ENCODE measurements at places on chromosomes 1 and 21.

DNA sequence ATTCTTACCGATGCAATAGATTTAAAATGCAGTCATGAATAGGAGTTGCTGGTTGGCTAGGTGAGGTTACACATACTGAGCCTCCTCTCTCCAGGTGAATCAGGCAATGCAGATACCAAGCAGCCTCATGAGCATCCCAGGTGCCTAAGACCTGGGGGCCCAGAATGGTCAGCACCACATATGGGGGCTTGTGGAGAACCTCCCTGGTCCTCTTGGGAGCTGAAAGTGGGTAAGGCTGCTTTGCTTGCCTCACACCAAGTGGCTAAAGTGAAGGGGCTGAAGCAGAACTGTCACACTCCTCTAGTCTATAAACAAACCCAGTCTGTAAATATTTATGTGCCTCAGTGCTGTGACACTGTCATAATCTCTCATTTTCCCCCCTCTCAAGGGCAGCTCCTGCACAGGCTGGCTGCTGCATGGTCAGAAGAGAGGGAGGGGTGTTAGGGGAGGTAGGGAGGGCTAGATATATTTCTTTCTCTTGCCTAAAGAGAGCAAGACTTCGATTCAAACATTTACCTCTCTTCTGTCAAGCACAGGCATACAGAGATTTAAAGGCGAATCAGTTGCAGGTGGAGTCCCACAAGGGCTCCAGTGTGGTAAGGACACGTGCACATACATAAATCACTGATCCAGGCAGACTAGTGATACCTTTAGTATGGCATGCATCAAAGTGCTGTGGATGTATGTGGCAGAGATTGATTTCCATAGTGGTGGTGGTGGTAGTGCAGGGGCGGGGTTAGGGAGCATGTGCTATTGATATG, 157.9 kb upstream of the TNR start:
- DNase-seq = no peak

DNA sequence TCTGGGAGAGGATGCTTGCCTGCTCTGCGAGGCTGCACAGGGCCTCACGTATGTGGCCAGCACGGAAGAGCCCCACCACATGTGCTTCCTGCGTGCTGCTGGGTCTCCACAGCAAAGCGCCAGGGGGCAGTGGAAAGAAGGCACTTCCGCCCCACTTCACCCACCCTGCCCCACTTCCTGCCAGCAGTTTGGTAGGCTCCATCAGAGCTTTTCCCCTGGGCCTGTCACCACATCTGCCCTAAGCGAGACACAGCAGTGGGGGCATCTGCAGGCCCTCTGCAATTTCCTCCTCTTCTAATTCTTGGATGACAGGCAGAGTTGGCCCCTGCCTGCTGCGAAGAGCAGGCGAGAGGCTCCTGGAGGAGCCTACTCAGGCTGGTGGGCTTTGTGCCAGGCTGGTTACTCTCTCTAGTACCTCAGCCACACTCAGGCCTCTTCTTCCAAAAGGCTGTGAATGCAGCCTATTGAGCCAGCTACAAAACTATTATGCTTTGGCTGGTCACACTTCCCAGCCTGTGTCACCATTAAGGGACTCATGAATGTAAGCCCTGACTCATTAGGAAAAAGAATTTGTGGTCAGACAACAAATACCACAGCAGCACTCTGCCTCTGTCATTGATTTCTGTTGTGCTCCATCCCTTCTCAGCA, 25.0 kb downstream of the CD244 start:
- DNase-seq = peak; percentile 73

DNA sequence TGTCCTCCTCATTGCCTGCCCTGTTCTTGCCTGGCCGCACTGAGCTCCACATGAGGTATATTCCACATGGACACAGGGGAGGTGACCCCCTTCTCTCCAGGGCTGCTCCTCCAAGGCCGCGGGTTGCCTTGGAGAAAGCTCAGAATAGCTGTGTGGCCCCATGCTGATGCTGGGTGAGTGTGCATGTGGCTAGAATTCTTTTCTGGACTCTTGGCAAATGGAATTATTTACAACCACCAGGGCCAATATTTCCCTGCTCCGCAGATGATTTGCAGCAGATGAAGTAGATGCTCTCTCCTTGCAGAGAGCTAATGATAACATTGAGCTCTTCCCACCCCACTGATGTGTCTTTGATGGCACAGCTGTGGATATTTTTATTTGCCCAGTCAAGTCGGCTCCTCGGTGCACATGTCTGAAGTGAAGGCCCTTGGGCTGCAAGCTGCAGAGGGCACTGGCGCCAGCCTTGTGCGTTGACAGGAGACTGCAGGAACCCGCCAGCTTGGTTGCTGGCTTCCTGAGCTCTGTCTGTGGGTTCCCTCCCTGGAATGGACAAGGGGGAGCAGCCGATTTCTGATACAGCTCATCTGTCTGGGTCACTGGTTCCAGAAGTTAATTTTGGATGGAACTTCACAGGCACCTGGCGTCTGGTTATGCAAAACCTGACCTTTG, 404.7 kb upstream of the VAMP3 start:
- no peak for DNase-seq

GRCh38 chr1:2400576-2400909, 8.9 kb downstream of the RER1 start:
- DNase-seq = no peak

GRCh38 chr1:70353601-70354331, 756 bp downstream of the ANKRD13C start:
- no peak for DNase-seq

- no peak for DNase-seq
These were observed 26.4 kb downstream of the PIK3C2B start for GRCh38 chr1:204468206-204468605.

DNA sequence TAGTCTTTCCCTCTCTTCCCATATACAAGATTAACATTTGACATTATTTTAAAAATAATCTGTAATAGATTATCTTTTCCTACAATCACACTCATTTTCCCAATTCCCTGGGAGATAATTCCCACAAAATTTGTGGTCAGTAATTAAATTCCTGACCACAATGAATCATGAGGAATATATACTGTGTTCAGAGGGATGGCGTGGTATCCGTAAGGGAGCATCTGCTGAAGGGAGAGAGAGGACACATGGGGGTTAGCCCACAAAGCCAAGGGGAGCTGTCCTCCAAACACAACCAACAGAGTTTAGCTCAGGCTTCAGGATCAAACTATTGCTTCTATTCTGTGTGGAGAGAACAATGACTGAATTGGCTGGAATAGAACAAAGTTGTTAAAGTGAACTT, 57.1 kb upstream of the PPP2R5A start:
- no peak for DNase-seq

DNA sequence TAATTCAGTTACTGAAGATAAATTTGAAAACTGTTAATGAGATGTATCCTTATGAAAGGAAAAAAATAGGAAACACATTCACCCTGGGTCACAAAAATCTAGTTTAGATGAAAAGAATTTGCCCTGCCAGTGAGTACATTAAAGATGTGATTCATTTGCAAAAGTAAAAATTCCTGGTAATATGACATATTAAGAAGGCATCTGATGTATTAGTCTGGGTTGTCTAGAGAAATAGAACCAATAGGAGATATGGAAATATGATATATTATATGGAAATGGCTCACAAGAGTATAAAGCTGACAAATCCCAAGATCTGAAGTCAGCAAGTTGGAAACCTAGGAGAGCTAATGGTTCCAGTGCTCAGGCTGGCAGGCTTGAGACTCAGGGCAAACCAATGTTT, 153.8 kb downstream of the MRPL39 start:
- no peak for DNase-seq

DNA sequence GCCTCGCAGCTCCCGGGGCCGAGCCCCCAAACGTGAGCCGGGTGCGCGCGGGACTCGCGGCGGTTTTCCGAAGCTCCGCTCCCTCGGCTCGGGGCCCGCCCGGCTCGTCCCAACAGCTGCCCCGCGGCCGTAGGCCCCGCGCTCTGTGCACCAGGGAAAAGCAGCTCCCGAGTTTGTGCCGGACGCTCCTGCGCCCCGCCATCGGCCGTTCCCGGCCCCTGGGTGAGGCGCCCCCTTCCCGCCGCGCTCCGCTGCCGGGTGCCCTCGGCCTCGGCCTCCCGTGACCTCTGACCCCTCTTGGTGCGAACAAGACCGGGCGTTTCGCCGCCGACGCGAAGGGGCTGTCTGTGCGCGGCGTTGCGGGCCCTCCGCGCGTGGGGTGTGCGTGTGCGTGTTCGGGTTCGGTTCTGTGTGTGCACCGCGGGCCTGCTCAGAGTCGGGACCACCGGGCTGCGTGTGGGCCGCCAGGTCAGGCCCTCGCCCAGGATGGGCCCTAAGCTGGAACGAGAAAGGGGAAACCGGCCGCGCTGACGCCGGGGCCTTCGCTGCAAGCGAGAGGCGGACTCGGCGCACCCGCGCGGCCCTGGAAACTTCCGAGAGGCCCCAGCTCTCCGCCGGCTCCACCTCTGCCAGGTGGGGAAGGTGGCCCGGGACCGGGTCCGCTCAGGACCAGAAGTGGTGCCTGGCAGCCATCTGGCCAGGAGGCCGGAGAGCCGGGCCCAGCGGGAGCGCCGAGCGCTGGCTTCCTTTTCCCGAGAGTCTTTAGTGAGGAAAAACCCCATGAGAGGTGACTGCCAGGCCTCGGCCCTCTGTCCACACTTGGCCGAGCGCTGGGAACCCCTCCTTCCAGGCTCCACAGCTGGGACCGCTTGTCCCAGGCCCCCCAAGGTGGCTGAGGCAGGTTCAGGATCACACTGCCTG, 1.9 kb downstream of the PRDM16 start:
- DNase-seq = no peak

DNA sequence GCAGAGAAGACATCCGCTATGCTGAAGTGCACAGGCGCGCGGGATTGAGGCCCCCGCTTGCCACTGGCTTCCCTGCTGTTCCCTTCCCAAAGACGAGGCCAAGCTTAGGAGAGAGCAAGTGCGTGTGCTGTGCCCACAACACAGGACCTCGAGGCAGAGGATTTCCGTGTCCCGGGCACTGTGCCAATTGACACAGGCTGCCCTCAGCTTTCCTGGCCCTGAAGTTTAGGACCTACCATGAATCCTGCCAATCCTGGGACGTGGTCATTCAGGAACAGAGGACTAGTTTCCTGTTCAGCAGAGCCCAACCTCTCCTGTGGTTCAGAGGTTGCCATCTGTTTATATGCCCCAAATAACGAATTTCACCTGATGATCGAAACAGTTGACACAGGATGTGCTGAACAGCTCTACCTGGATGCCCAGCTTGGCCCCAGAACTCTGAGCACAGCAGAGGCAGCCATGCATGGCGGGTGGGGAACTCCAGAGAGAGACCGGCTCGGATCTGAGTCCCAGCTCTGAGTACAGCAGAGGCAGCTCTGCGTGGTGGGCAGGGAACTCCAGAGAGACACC, 22.0 kb downstream of the SLC37A1 start:
- DNase-seq = no peak

- DNase-seq = no peak
These were observed 20.9 kb downstream of the SLC30A1 start for GRCh38 chr1:211557894-211558625.

GRCh38 chr1:211928993-211929637, 98.6 kb upstream of the LPGAT1 start:
- no peak for DNase-seq

- no peak for DNase-seq
These were observed 58.8 kb downstream of the AK4 start for GRCh38 chr1:65206836-65207235.

GRCh38 chr1:152658649-152659048, 4.5 kb upstream of the LCE2D start:
- DNase-seq = no peak

GRCh38 chr1:198287916-198288315, 131.1 kb downstream of the NEK7 start:
- DNase-seq = no peak

- no peak for DNase-seq
These were observed 91.6 kb downstream of the ABCA4 start for GRCh38 chr1:94029130-94029993.

DNA sequence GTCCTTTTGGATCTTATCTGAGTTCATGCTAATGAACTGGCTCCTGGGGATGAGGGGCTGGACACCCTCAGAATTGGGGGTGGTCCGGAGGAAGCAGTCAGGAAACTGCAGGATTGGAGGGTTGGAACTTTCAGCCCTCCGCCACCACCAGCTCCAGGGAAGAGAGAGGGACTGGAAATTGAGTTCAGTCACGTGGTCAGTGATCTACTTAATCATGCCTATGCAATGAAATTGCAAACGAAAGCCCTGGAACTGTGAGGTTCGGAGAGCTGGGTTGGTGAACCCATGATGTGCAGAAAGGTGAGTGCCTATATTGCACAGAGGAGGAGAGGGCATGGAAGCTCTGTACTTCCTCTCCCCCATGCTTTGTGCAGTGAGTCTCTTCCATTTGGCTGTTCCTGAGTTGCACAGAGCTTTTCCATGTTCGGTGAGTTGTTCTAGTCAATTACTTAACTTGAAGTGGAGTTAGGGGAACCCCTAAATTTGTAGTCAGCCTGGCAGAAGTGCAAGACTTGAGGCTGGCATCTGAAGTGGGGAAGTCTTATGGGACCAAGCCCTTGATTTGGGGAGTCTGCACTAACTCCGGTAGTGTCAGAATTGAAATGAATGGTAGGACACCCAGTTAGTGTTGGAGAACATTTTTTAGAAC, 16.7 kb downstream of the ITSN1 start:
- no peak for DNase-seq

- DNase-seq = no peak
These were observed 73.9 kb downstream of the RAP1GAP start for GRCh38 chr1:21594935-21595897.

GRCh38 chr1:57348921-57349320, 74.9 kb downstream of the DAB1 start:
- DNase-seq = no peak

- no peak for DNase-seq
These were observed 99.7 kb upstream of the IRF2BP2 start for GRCh38 chr1:234709473-234710228.

DNA sequence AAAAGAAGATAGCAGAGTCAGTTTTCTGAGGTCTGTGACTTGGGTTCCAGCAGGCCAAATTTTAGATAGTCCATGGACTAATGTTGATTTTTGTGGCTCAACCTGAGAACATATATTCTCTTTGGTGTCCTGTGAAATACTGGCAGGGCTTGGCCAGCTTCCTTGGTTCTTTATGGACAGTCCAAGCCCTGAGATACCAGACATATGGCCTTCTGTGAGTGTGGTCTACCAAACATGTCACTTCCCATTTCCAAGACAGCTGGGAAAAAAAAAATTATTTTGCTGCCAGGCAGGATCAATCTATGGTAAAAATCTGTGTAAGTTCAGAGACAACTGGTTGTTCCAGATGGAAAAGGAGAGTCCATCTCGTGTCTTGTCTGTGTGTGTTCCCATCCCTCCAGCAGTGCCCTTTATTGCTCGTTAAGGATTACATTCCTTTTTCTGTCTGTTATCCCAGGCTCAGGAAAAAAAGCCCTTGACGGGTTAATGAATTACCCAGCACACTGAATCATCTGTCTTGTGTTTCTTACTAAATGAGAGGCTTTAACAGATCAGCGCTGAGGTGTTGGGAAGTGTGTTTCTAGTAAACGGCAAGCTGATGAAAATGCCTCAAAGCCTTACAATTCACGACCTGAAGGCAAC, 33.4 kb upstream of the XPR1 start:
- no peak for DNase-seq

Measured in stimulated activated CD8-positive, alpha-beta memory T cell treated with anti-CD3 and anti-CD28 coated beads, Interleukin-2, amount 100 ng/mL, for 1 hour (primary cell).